Tibial artery (tissue), 4 donors: ENCODE measurements at places on chromosomes 7 and 10.
A peak's percentile ranks its signal among the peaks of the same experiment; 100 is the strongest.

DNA sequence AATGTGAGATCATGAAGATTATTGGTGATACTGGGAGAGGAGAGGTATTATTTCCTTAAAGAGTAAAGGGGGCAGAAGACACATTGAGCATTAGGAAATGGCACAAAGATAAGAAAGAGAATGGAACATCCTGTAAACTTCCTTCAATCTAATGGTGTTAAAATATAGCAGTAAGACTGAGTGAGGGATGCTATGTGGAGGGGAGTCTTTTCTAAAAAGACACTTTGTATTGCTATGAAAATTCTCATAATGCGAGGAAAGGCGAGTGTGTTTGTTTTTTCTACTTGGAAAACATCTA is 405.2 kb downstream of the ARL4A start:
- H3K27me3 ChIP-seq, result no peaks in the 10 kb centered on the region
- no peaks in the 10 kb centered on the region for H3K4me1 ChIP-seq
- H3K27ac ChIP-seq, result no peak overlapping the region
- H3K4me3 ChIP-seq, result no peak overlapping the region

DNA sequence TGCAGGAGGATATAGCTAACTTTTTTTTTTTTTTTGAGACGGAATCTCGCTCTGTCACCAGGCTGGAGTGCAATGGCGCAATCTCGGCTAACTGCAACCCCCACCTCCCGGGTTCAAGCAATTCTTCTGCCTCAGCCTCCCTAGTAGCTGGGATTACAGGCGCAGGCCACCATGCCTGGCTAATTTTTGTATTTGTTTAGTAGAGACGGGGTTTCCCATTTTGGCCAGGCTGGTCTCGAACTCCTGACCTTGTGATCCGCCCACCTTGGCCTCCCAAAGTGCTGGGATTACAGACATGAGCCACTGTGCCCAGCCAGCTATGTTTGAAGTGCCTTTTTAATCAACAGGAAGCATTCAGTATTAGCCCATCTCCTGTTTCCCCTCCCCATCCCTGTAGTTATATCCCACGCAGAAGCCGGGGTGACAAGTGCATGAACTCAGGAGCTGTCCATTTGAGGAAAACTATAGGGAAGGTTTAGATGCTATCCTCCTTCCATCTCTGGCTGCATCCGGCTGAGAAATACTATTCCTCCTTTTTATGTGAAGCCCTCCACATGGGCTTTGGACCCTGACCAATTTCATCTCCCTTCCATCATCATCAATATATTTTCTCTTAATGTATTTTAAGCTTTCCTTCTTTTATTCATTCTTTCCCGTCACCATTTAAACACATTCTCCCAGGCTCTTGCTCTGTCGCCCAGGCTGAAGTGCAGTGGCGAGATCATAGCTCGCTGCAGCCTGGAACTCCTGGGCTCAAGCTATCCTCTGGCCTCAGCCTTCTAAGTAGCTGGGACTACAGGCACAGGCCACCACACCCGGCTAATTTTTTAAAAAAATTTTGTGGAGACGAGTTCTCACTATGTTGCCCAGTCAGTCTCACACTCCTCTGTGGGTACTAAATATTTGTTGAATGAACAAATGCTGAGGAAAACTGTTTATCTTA is 1.3 kb upstream of the POT1 start:
- H3K36me3 ChIP-seq, result no peaks in the 10 kb centered on the region
- no peaks in the 10 kb centered on the region for H3K27me3 ChIP-seq
- peak overlapping the region; percentile 92 for H3K27ac ChIP-seq
- no peak overlapping the region for H3K4me3 ChIP-seq

GRCh38 chr7:66905689-66906088 is 15.3 kb upstream of the TMEM248 start:
- no peak for DNase-seq
- no peak overlapping the region for H3K4me3 ChIP-seq
- H3K4me1 ChIP-seq, result no peaks in the 10 kb centered on the region
- H3K27me3 ChIP-seq, result no peaks in the 10 kb centered on the region

DNA sequence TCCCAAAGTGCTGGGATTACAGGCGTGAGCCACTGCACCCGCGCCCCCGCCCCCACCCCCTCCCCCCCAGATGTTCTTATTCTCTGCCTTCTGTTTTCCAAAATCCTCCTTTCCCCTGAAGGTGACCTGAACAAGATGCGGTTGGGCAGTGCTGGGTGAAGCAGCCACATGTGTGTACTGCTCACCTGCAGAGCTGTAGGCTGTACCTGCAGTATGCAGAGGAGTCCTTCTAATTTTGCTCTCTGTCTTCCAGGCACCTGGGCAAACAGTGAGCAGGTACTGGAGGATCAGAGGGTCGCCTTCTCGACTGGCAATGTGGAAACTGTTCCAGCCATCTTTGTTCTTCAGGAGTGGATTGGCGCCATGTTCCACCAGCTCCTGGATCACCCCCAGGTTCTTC is 2.1 kb downstream of the ANKRD16 start:
- no peaks in the 10 kb centered on the region for H3K27me3 ChIP-seq
- H3K36me3 ChIP-seq, result peaks cover 44% of the 10 kb centered on the region
- H3K4me3 ChIP-seq, result no peak overlapping the region

- no peaks in the 10 kb centered on the region for H3K27me3 ChIP-seq
- no peaks in the 10 kb centered on the region for H3K36me3 ChIP-seq
- H3K4me1 ChIP-seq, result peaks cover 33% of the 10 kb centered on the region
- DNase-seq, result no peak
- peak overlapping the region; percentile 100 for H3K4me3 ChIP-seq
- peak overlapping the region; percentile 94 for H3K27ac ChIP-seq
These were observed 35.0 kb upstream of the DAGLB start for GRCh38 chr7:6482743-6483119.

DNA sequence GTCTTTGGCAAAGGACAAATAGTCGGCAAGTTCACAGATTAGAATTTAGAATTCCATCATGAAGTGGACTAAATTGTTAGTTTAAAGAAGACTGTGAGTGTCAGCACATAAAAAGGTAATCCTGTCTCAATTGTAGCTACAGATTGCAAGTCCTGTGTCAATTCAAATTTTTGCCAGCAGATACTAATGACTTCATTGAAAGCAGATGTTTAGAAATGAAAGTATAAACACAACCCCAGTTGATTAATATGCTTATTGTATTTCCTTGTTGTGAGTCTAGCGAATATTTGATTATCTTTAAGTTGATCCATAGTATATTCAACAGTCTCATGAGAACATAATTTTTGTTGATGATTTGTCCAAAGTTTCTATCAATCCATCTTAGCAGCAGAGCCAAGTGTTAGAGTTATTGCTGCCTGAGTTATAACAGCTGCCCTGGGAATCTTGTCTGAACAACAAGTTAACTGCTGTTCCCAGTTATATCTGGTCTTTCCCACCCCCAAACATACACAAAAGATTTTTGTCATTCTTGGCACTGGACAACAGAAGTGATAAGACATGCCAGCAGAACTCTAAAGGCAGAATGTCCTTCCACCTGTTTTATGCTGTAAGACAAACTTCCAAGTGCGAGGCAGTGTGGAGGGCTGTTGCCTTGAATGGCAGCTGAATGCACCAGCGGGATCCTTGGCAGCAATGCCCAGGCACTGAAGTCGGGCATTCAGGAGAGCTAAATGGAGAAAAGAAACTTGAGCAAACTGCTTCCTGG is 21.3 kb upstream of the HERPUD2 start:
- H3K27me3 ChIP-seq, result no peaks in the 10 kb centered on the region
- peaks cover 17% of the 10 kb centered on the region for H3K4me1 ChIP-seq
- H3K36me3 ChIP-seq, result no peaks in the 10 kb centered on the region

DNA sequence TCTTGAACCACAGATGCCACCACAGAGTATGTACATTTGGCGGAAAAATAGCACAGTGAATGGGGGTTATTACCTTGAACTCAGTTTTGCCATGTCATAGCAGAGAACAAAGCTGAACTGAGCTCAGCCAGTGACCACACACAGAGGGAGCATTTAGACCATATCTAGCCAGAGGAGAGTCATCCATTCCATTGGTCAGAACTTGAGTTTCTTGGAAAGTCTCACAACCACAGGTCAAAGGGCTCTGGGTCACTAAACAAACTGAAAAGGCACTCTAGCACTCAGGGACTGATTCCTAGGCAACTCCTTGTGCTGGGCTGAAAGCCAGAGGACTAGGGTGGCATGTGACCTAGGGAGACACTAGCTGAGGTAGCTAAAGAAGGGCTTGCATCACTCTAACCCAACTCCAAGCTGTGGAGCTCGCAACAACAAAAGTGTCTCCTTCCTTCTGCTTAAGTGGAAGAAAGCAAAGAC is 239.7 kb upstream of the SEMA3D start:
- no peaks in the 10 kb centered on the region for H3K36me3 ChIP-seq
- H3K4me3 ChIP-seq, result no peak overlapping the region
- DNase-seq, result no peak
- no peaks in the 10 kb centered on the region for H3K27me3 ChIP-seq
- H3K4me1 ChIP-seq, result no peaks in the 10 kb centered on the region
